ENCODE measurements at places on chromosomes 13 and 19.
A peak's percentile ranks its signal among the peaks of the same experiment; 100 is the strongest.

- no peak for DNase-seq
Observed at GRCh38 chr13:109209526-109209925, 576.9 kb downstream of the IRS2 start.

DNA sequence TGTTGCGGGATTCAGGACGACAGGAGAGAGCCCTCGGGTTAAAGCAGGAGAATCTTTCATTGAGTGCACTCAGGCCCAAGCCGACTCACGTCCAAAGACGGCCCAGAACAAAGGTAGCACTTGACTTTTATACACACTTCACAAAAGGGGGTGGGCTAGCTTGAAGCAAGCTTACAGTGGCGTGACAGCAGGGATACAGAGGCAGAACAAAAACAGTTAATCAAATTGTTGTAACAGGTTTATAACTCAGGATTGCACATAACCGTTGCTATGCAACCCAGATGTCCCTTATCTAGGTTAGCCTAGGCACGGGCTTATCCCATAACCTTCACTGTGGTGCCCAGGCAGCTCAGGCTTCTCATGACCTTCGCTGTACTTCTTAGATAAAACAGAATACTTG lies 2.0 kb downstream of the MED25 start:
- DNase-seq: no peak

DNA sequence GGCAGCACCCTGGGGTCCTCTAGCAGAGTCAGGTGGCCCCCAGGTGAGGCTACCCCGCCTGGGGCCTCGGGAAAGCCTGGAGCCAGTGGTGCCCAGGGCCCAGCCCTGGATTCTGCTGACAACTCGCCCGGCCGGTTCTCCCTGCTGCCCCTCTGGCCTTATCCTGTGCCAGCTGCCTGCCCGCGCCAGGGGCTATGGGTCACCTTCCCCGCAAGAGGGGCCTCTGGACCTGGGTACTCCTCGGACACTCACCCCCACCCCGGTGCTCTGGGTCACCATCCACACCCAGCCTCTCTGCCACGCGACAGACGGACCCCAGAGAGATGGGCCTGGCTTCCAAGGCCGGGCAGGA lies 24.0 kb downstream of the ZBTB7A start:
- DNase-seq: no peak

DNA sequence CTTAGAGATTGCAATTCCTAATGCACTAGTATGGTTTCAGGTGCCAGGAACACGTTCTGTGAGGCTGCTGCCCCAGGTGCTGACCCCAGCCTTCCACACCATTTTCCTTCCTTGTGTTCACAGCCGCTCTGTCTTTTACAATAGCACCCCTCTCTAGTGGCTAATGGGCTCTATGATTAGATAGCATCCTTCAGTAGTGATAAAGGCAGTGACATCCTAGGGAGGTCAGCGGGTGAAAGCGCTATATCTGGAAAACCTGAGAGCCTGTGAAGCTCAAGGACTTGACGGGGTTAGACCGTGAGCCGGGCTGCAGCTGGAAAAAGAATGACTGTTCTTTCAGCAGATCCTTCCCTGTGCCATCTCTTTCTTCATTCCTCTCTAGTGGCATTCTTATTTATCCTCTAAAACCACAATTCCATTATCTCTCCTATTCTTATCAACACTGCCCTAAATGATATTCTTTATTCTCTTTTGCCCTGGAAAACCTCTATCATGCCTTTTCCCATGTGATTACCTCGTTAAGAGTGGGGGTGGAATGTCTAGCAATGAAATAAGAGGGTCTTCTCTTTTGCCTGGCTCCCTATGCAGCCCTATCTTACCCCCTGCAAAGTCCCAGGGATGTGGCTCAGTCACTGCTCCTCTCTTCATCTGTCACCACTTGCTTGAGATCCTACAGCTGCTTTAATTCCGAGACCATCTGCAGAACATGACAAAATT lies 21.8 kb downstream of the ALOX5AP start:
- DNase-seq: no peak

DNA sequence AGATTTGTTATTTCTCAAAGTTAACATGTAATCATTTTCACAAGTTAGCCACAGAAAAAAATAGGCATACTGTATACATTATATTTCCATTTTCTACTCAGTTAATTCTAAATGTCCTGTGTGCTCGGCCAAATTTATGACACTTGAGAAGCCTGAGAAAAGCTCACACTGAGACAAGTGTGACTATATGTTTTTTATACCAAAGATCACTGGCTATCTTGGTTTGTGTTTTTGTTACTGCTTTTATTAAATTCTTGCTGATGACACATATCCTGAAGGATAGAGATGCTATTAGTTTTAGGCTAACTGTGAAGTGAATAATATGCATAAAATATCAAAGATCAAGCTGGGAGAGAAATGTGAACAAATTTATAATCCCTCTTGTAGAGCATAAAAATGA lies 49.3 kb upstream of the IL17D start:
- DNase-seq: no peak

DNA sequence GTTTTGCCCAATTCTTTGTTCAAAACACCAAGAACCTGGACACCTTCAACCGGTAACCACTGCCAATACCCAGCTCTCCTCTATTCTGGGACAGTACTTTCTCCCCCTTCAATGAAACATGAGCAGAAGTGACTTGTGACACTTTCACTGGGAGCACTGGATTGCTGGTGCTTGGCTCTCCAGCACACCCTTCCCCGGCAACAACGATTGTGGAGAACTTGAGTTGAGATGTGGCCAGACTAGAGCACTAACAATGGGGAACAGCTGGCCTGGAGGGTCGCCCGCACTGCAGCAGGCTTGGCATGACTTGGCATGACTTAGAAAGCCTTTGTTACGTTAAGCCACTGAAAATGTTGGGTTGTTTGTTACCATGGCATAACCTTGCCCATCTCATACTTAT lies 7.5 kb upstream of the B3GLCT start:
- DNase-seq: no peak

- DNase-seq: no peak
Observed at GRCh38 chr13:106521095-106521799, 14.2 kb downstream of the EFNB2 start.

GRCh38 chr19:7397687-7398086 lies 49.0 kb downstream of the ARHGEF18 start:
- DNase-seq: peak; percentile 42

- no peak for DNase-seq
Observed at GRCh38 chr19:45761714-45762113, 7.3 kb downstream of the SIX5 start.

DNA sequence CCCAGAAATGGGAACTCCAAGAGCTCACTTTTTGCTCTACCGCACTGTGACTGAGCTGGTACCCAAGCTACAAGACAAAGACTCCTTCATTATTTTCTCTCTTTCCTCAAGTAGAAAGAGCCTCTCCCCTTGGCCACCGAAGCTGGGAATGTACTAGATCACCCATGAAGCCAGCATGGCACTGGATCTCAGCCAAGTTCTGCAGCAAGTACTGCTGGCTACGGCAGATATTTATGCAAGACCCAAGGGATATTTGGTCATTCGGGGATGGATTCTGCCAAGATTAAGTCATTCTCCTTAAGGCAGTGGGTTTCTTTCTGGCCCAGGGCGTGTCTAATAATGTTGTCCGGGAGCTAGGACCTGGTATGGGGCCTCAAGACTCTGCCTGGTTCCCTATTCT lies 633.5 kb downstream of the SLITRK1 start:
- no peak for DNase-seq
